ENCODE measurements at places on chromosomes 12 and 14.

GRCh38 chr12:114779186-114779585 is 95.2 kb upstream of the TBX3 start:
- DNase-seq, result no peak

DNA sequence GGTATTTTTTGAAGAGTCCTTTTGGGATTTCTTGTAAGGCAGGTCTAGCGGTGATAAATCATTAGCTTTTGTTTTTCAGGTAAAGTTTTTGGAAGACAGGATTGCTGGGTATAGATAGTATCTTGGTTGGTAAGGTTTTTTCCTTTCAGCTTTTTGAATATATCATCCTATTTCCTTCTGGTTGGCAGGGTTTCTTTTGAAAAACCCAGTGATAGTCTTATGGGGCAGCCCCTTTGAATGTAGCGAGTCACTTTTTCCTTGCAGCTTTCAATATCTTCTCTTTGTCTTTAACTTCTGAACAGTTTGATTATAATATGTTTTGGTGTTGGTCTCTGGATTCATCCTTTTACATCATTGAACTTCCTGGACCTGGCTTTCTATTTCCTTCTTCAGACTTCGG is 20.2 kb downstream of the TMX1 start:
- DNase-seq, result no peak

DNA sequence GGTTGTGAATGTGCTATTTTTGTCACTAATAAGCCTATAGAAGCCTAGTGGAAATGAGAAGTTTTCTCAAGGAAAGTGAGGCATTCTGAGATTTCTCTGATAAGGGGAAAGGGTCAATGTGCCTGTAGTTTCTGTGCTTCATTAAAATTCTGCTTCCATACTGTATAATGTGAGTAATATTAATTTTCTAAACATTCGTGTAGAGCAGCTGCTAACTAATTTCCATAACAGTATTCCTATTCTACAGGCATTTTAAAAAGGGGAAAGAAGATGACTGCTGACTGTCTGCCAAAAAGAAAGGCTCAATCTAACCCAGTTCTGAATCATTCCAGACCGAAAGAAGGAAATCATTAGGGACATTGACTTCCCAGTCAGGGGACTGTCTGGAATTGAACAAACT is 293.3 kb upstream of the TMPO start:
- DNase-seq, result no peak

DNA sequence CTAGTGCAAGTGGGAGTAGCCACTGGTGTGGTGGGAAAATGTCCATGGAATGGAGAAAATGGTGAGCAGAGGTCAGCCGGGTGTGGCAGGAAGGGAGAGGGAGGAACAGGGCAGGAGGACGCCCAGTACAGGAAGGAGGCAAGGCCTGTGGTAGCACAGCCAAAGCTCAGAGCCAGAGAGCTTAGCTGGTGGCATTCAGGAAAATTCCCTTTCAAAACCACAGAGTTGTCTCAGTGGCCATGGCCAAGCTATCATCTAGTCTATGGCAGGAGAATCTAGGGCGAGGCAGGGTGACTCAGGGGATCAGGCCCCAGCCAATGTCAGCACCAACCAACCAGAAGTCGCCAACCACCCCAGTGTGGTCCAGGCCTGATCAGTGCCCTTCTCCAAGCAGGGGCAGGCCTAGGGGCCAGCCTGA is 67.7 kb upstream of the DDX11 start:
- DNase-seq, result no peak

DNA sequence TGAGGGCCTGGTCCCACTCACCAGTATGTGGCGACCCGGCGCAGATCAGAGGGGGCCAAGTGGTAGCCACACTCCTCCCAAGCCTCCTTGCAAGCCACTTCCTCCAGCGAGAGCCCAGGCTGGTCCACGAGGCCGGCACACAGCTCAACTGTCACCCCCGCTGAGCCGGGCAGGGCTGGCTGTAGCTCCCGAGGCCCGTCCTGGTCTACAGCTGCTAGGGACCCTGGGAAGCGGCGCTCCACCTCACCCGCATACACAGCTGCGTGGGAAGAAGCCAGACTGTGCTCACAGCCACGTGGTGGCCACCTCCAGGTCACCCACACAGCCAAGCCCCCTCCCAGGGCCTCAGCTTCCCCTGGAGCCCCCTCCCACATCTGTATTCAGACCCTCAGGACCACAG is 4.6 kb downstream of the NUDT14 start:
- DNase-seq, result no peak

GRCh38 chr14:89941830-89942377 is 12.6 kb downstream of the EFCAB11 start:
- no peak for DNase-seq

DNA sequence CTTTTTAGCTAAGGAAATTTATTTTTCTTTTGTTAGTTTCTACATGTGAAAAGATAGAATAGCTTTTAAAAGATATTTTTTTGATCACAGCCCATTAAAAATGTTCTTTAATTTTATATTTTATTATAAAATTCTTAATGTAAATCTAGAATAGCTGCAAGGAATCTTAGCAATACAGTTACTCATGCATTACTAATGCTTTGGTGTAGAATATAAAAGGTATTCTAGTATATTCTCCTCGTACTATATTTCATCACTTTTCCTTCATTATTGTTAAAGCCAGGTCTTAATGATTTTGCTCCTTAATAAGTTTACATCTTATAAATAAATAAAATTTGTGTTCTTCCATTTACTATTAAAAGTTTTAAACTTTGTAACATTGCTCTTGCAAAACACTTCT is 82.6 kb downstream of the MNAT1 start:
- DNase-seq, result no peak

- no peak for DNase-seq
Measured at GRCh38 chr12:120662879-120663278, 22.5 kb downstream of the CABP1 start.

GRCh38 chr14:101224356-101225156 is 321.0 kb upstream of the RTL1 start:
- DNase-seq, result no peak

GRCh38 chr14:78401866-78402265 is 231.7 kb downstream of the NRXN3 start:
- no peak for DNase-seq

DNA sequence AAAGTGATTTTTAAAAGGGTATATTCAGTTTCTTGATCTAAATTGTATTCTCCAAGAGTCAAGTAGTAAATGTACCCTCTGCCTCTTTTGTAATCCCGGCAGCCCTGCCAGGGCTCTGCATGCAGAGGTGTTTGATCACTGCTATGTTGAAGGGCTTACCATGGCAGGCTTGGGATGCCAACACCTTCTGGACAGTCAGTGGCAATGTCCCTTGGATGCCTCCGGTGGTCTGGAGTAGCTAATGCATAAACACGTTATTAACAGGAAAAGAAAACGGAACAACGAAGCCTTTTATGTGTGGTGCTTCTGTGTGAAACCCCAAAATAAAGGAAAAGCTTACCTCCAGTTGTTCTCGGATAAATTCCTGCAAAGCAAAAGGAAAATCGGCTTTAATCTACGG is 19.9 kb downstream of the EIF2B2 start:
- DNase-seq, result no peak

DNA sequence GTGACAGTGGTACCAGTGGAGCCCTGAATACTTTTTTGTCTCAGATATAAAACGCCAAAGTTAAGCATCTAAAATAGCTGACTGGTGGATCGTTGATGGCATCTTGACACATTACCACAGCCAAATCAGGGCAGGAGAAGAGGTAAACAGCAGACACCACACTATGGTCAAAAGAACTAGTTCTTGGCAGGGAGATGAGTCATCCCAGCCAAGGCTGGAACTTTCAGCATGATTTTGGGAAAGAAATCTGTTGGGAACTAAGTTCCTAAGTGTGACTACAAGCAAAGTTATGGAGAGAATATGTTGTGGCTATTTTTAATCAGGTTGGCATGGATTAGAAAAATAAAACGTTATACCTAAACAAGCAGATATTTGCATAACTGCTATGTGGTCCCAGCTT is 36.9 kb downstream of the LGR5 start:
- no peak for DNase-seq

All from SK-N-MC (cell line).